Activated T-helper 1 cell treated with anti-CD3 and anti-CD28 coated beads, Interleukin-2, amount 50 U/mL, for 16 hours (primary cell): ENCODE measurements at places on chromosomes 12 and 14.

DNA sequence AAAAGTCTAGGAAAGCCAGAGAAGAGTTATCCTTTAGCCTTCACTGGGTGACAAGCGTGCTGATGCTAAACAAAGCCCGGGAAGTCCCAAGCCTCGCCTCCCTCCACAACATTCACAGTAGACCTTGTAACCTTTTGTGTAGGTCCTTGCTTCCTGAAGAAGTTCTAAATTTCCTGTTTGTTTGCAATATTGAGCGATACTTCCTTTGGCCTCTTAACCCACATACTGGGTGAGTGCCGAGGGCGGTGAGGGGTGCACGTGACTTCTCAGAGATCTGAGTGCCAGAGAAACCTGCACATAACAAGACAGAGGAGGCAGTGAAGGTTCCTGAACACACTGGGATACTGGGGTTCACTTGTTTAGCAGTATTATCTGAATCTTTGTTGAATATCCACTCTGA, 134.3 kb downstream of the PLXNC1 start:
- no peak for DNase-seq

GRCh38 chr12:77214136-77214535, 148.8 kb upstream of the E2F7 start:
- DNase-seq, result no peak

GRCh38 chr12:23775208-23775607, 174.3 kb downstream of the SOX5 start:
- DNase-seq, result no peak

DNA sequence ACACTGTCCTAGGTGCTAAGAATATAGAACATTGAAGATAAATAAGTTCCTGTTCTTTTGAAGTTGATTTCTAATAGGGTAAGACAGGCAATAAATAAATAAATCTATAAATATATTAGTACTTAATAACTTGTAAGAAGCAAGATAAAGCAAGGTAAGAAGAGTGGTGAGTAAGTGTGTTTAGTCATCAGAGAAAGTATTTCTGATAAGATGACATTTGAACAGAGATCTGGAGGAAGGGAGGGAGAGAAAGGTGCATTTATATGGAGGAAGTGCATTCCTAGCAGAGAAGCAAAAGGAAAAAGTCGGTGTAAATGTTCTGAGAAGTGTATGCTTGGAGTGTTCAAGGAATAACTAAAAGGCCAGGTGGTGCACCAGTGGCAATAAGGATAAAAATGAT, 184.4 kb upstream of the GRIP1 start:
- DNase-seq, result no peak
